ENCODE measurements at places on chromosomes 5 and 9.

- no peak for DNase-seq
These were observed 482.1 kb upstream of the ZNF608 start for GRCh38 chr5:125228363-125229070.

- DNase-seq = no peak
These were observed 78.9 kb upstream of the PAPPA start for GRCh38 chr9:116074658-116075057.

- DNase-seq = no peak
These were observed 452.7 kb upstream of the KLF4 start for GRCh38 chr9:107942291-107942690.

- DNase-seq = no peak
These were observed 409.4 kb downstream of the DMRTA1 start for GRCh38 chr9:22855980-22856379.

GRCh38 chr9:116298878-116299391 lies 145.3 kb downstream of the PAPPA start:
- DNase-seq = no peak

GRCh38 chr9:82331079-82331478 lies 342.5 kb downstream of the SPATA31D1 start:
- DNase-seq = no peak

DNA sequence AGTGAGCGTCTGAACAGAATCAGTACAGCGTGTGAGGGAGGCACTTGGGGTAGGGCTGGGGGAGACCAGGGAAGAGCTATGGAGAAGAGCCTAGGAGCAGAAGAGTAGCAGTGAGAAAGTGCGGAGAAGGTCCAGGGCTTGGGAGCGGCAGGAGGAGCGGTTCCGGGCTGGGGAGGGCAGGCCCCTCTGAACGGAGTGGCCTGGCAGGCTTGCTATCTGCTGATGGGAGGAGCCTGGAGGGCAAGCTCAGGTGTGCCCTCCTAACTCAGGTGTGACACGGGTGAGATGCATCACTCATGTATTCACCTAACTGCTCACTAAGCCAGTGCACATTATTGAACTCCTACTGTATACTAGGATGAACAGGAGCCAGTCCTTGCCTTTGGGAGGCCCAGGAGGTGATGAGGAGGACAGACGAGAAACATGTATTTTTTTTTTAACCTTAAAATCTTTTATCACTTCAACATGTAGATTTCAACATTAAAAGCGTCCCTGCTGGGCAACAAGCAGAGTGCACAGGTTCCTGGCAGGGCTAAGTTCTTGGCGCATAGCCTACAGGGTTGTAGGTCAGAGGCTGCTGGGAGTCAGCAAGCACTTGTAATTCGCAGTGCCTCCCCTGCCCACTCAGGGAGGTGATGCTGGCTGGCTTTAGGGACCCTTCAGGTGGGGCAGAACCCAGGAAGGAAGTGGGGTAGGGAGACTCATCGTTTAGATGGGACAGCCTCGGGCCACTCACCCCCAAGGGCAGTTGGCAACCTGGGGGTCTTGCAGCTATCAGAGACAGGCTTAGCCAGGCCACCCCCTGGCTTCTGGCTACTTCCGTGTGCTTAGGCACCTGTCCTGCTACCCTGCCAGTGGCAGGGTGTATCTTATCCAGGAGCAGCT lies 55.5 kb downstream of the TMOD1 start:
- DNase-seq = no peak

DNA sequence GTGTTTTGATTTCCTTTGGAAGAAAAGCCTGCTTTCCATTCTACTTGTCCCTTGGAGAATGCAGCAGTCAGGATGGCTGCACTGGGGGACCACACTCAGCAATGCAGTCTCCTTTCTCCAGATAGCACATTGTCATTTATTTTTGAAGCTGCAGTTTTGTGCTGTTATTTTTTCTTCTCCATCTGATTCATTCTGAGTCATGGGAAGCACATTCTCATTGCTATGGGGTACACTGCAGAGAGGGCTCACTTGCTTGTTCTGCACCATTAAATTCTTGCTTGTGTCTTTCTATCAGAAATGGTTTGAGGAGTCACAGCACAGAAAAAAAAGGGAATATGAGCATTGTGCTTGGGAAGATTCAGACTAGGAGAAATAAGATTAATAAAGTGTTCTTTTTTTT lies 39.7 kb upstream of the POC5 start:
- DNase-seq = no peak

GRCh38 chr5:88108490-88109279 lies 160.0 kb downstream of the TMEM161B start:
- no peak for DNase-seq

DNA sequence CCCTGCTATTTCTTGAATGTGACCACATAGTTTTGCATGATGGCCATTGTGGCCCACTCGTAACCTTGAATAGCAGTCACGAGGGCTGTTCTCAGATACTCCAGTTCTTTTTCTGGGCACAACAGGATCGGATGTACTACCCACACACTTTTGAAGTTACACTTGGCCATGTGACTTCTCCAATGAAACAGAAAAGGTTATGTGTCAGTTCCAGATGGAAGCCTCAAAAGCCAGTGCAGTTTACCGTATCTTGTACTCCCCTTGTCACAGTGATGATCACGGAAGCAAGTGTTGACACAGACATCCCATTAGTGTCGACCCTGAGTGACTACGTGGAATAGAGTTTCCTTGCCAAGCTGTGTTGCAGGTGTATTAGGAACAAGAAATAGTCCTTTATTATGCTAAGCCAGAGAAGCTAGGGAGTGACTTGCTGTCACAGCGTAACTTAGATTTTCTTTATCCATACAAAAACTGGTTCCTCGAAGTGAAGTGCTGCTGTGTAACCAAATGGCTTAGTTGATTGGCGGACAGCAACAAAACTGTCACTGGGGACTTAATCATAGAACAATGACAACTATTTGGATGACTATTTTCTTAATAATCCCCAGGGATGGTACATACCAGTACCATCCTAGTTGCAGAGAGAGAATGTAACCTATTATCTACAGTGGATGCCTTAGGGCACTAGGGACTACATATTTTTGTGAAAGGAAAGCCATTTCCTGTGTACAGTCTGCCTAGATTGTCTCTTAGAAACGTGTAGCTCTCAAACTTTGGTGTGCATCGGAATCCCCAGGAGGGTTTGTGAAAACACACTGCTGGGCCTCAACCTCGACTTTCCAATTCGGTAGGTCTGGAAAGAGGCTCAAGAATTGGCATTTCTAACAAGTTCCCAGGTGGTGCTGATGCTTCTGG lies 90.1 kb upstream of the DMRT1 start:
- no peak for DNase-seq

DNA sequence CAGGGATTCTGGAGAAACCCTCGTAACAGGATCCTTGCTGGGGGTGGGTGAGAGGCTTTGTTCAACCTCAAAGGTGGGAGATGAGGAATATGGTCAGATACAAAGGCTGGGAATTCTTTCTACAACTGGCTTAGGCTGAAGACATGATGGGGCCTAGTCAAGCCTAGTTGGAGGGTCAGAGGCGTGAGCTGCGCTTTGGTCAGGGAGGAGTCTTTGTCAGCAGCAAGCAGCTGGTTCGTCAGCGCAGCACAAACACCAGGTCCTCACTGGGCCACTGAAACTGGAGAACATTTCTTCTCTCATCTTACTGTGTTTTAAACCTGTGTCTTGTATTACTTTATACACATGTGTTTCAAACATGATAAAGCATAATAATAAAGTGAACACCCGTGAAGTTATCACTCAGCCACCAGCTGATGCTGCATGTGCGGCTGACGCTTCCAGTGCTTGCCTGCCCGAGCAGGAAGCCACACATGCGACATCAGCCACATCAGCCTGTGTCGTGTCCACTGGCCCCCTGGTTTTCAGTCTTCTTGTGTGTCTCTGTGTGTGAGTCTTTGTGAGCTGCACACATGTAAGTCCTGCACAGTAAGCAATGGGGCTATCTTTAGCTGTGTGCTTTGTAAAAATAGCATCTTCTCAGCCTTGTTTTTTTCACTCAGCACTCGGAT lies 81.5 kb downstream of the WNK2 start:
- DNase-seq = no peak

DNA sequence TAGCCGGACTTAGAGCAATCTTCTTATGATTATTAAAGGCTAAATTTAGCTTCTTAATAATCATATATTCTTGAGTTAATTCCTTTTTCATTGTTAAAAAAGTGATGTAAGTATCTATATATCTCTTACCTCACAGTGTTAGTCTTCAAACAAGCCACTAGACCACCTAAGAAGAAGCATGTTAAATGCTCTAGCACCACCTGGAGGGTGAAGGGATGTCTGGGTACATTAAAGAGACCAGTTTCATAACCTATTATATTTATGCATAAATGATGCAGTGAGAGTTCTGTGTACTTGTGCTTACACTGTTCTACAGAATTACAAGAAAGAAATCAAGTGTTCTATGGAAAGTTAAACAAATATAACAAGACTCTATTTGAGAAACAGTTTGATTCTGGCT lies 55.9 kb upstream of the SLCO6A1 start:
- DNase-seq = no peak

DNA sequence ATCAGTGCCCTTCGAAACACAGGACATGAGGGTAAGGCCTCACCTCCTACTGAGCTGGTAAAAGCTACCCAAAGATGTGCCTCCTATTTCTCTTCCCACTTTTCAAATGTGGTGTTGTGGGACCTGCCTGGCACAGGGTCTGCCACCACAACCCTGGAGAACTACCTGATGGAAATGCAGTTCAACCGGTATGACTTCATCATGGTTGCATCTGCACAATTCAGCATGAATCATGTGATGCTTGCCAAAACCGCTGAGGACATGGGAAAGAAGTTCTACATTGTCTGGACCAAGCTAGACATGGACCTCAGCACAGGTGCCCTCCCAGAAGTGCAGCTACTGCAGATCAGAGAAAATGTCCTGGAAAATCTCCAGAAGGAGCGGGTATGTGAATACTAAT lies 1.9 kb downstream of the IRGM start:
- DNase-seq = no peak

DNA sequence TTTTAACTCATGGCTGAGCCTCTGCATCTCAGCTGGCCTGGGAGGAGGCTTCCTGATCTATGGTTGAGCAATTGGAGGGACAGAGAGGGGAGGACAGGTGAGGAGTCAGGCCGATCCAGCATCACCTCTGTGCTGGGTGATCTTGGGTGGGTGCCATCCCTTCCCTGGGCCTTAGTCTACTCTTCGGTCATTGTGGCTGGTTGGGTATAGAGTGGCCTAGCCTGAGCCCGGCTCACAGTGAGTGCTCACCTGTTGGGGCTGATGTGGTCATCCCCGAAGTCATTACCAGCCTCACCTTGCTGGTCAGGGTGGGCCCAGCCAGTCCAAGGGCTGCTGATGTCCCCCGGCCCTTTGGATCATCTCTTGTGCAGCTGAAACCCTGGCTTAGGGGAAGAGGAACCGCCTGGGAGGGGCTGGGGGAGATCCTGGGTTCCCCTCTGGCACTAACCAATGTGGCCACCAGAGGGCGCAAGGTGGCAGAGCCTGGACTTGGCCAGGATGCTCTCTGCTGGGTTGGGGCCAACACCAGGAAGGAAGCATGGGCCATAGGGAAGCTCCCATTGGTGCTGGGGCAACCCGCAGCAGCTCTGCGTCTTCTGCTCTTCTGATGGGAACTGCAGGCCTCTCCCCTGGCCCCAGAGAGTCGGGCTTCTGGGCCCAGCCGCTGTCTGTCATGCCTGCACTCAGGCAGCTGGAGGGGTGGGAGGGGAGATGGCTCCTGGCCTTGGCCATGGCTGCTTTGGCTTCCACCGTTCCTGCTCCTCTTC lies 17.3 kb upstream of the ODF2 start:
- DNase-seq = peak; percentile 89

DNA sequence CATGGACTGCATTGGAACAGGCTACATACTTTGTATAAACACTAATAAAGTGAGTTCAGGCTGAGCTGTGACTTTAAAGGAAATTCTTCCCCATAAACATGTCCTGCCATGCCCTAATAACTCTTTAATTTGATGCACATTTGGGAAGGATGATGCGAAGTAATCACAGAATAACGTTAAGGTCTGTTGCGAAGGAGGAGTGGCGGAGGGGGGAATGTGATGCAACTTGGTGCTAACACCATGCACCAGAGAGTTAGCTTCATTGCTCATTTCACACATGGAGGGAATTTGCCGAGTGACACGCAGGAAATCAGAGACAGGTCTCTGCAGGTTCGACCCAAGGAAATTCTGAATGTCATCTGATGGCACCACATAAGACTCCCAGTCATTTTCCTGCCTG lies 32.9 kb downstream of the SLIT3 start:
- DNase-seq = no peak

GRCh38 chr5:94025788-94026473 lies 284.5 kb upstream of the POU5F2 start:
- DNase-seq = no peak

- DNase-seq = no peak
These were observed 215.7 kb downstream of the GAS1 start for GRCh38 chr9:86731511-86732063.

DNA sequence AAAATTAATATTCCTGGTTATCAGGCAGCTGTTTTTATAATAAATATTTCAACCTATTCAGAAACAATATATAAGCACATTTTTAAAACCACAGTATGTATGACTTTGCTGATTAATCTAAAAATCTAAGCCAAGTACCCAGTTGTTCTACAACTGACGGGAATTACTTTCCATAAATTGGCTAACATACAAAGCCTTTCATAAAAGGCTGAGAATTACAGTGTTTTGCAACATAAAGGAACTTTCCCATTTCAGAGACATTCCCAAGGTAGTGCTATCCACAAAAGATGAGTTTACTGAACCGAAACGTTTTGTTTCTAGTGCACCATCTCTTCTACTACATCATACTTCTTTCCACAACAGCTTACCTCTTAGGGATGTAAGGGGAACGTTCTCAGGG lies 7.2 kb downstream of the RNF145 start:
- no peak for DNase-seq

- DNase-seq = no peak
These were observed 9.8 kb downstream of the CXCL14 start for GRCh38 chr5:135568923-135569360.

GRCh38 chr5:143707806-143708205 lies 104.2 kb upstream of the HMHB1 start:
- no peak for DNase-seq

DNA sequence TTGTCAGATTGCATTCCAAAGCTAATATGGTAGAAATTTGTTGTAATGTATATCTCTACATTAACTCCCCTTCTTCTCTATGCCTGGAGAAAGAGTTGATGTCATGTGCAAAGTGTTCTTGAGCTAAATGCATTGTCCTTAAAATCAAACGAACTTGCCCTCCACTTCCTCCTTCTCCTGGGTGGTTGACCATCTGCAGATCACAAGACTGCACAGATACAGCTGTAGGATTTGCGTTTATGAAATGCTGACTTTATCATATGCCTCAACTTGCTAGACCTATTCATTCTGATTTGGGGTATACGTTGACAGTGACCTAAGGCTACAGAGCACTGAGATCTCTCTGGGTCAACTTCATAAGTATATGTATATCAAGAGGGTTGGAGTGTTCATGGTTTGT lies 8.3 kb downstream of the TRIM32 start:
- no peak for DNase-seq

GRCh38 chr9:16406526-16407225 lies 463.8 kb downstream of the BNC2 start:
- DNase-seq = no peak

DNA sequence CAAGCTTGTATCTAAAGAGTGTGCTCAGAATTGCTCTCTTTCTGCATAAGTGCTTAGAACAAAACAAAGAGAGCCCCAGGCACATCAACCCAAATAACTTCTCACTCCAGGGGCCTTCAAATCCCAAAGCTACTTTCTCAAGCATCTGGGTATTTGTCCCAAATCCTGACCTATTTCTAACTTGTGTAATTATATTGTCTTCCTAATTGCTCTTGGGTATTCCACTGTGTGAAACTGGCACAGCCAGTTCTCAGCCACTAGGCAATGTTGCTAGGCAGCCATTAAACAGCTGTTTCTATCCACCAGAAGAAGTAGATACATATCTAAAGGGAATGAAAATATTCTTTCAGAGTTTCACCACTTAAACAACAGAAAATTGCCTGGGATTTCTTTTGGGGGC lies 198.8 kb downstream of the PRELID2 start:
- no peak for DNase-seq

All from stimulated activated CD4-positive, alpha-beta T cell treated with anti-CD3 and anti-CD28 coated beads, Interleukin-2, amount 100 ng/mL, for 48 hours (primary cell).